ENCODE measurements at places on chromosomes 1 and 21.

DNA sequence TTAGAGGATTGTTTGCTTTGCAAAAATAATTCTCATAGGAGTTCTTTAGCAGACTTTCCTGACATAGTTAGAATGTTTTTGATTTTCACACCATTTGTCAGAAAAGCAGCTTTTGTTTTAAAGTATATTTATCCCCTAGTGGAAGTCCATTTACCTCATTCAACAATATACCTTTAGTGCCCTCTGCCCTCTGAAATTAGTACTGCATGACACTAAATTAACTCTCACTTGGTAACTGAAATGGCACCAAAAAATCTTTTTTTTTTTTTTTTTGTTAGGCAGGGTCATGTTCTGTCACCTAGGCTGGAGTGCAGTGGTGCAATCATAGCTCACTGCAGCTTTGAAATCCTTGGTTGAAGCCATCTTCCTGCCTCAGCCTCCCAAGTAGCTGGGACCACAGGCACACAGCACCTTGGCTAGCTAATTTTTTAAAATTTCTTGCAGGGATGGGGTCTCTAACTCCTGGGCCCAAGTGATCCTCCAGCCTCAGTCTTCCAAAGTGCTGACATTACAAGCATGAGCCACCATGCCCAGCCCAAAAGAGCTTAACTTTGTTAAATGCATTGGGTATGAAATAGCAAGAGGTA, 13.6 kb downstream of the LRRC42 start:
- no peak for DNase-seq

DNA sequence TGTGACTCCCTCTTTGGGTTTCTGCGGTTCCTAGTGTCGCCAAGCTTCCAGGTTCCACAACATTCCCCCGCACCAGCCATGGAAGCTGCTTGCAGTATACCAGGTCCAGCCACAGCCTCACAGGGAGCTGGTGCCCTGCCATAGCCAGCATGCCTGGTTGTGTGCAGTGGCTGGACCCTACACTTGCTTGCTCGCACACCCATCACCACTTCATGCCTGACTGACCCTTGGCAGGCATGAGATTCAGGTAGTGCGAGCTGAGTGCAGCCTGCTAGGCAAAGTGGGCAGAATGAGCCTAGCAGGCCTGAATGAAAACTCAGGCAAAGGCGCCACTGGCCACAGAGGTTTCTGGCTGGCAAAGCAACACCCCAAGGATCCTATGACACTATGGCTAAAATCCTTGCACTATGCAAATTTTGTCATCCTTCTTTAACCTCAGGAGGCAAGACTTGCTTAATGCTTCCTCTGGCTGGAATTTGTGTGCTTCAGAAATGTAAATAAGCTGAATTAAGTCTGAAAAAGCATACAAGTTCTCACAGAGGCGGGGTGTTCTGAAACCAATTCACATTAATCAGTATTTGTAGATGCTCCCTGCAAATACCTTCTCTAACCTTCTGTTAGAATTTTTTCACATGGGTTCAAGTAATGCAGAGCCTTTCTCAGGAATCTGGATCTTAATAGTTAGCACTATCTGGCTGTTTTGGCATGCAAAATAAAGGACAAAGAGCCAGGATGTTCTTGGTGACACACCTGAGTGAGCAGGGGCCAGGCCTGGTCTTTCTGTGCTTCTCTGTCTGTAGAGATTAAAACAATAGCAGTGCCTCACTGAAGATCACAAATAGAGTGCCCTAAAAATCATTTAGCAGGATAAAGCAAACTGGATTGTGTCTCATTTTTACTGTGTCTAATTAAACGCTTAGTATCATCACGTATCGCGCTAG, 256.9 kb downstream of the GPATCH2 start:
- no peak for DNase-seq

GRCh38 chr1:240612811-240613210, 856 bp upstream of the GREM2 start:
- DNase-seq, result no peak

- peak; percentile 82 for DNase-seq
Observed at GRCh38 chr1:53174971-53175913, 21.4 kb upstream of the CPT2 start.

DNA sequence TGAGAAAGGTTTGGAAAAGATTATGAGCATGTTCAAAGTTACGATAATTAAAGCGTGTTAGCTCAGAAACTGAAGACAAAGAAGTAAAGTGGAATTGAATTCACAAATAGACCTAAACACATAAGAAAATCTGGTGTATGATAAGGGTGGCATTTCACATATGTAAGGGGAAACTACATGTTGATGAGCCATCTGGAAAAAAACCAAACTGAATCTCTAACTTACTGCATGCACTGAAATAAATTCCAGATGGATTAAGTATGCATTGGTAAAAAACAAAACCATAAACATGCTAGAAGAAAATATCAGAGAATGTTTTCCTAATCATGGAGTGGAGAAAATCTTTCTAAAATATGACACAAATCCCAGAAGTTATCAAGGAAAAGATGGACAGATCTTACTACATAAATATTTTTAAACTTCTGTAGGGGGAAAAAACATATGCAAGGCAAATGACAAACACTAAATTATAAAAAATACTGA, 34.0 kb upstream of the CTPS1 start:
- peak; percentile 22 for DNase-seq

DNA sequence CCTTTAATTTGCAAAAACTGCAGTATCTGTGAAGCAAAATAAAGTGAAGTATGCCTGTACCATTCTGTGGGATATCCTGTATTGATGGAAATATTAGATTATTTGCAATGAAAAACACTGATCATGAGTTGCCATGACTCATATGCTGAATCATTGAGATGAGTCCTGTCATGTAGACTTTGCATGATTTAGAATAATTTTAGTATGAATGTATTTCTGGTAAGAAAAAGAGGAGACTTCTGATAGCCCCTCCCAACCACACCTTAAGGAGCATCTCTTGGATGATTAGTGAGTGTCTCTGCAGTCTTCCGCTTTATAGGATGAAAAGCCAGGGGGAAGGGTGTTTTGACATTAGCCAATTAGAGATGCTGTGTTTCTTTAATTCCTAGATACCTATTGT, 55.2 kb upstream of the PTGS2 start:
- DNase-seq, result peak; percentile 19

DNA sequence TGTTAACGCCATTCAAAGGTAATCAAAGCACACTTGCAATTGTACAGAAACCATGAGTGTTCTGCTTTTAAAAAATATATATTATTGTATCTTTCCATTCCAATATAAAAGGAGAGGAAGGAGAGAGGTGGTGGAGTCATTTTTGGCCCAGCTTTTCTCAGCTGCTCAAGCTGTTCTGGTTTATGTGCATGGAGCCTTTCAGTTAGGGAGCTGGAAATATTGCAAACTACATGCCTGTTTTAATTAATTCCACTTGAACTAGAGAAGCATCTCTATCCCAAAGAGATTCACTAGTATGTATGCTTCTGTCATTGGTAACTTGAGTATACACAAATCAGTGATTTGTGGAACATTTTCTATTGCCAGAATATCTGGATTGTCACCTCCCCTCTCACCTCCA, 28.5 kb upstream of the C1orf105 start:
- DNase-seq, result no peak

DNA sequence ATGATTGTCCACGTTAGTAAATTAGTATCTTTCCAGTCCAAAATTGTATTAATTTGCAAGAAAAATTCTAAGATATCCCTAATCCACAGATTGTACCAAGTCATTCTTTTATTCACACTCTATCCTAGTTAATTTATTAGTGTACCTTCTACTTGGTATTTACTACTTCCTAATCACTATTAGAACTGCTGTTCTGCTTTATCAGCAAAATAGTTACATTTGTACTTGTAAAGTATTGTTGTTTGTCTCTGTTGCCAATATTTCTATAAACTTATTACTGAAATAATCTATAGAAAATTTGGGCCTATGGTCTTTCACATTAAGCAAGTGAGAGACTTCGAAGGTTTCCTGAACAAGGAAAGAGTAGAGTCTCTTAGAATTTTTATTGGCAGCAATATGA, 5.6 kb upstream of the CRP start:
- DNase-seq, result no peak

GRCh38 chr1:207750631-207751305, 1.1 kb upstream of the CD46 start:
- DNase-seq, result no peak

Data from IMR-90 (cell line).